Type B pancreatic cell (in vitro differentiated cells): ENCODE measurements at places on chromosomes 3 and 15. TPM values are rescaled to one million over a fixed set of nuclear protein-coding genes. Genes with fewer than 3 reads are reported as not detected.
A peak's percentile ranks its signal among the peaks of the same experiment; 100 is the strongest.

GRCh38 chr3:151328298-151328995 is 902 bp downstream of the P2RY13 start:
- H3K27ac ChIP-seq = no peak overlapping the region
- H3K4me1 ChIP-seq = no peaks in the 10 kb centered on the region
- no peak overlapping the region for H3K4me3 ChIP-seq
- no peaks in the 10 kb centered on the region for H3K27me3 ChIP-seq
- no peaks in the 10 kb centered on the region for H3K36me3 ChIP-seq

GRCh38 chr3:59456852-59457485 is 407.1 kb upstream of the CFAP20DC start:
- no peak overlapping the region for H3K27ac ChIP-seq
- no peaks in the 10 kb centered on the region for H3K27me3 ChIP-seq
- H3K4me1 ChIP-seq = no peaks in the 10 kb centered on the region
- no peaks in the 10 kb centered on the region for H3K36me3 ChIP-seq
- no peak overlapping the region for H3K4me3 ChIP-seq
- no peak for DNase-seq

DNA sequence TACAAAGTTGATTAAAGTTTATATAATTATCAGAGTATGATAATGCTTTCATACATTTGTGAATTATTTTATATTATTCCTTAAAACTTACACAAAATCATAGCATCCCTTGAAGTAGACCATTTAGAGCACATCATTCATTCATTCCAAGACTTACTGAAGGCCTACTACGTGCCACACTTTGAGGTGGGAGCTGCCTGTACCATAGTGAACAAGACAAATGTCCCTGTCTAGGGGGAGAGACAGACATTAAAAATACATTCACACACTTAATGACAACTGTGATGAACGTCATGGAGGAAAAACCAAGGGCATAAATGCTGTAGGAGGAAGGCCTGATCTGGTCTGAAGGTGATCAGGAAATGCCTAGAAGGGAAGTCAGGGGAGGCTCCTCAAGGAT is 12.1 kb downstream of the MCCC1 start:
- no peak for DNase-seq
- H3K4me1 ChIP-seq = no peaks in the 10 kb centered on the region
- no peaks in the 10 kb centered on the region for H3K27me3 ChIP-seq

DNA sequence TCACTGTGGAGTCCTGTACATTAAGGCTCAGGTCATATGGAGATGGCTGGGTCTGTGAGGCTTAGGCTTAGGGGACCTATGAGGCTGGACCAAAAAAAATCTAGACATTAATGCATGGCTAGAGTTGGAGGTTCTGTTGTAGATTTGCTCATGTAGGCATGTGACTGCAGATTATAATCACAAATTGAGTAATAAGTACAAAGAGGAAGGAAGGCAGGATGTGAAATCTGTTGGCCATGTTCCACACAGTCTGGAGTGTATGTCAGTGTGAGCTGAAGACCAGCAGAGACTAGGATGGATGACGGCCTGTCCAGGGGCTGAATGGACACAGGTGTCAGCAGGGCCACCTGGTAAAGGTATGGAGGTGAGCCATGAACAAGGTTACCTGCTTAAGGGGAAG is at the start of gene ST3GAL6:
Gene ST3GAL6 (plus strand): TSS at position 265 of the 400 bp plus-strand sequence. CDS start 5,101 bp downstream, outside the sequence.
- H3K4me1 ChIP-seq = peaks cover 30% of the 10 kb centered on the region
- no peaks in the 10 kb centered on the region for H3K36me3 ChIP-seq
- no peak within 1 kb of the TSS for H3K27ac ChIP-seq
- no peaks in the 10 kb centered on the region for H3K27me3 ChIP-seq
- no peak for DNase-seq

DNA sequence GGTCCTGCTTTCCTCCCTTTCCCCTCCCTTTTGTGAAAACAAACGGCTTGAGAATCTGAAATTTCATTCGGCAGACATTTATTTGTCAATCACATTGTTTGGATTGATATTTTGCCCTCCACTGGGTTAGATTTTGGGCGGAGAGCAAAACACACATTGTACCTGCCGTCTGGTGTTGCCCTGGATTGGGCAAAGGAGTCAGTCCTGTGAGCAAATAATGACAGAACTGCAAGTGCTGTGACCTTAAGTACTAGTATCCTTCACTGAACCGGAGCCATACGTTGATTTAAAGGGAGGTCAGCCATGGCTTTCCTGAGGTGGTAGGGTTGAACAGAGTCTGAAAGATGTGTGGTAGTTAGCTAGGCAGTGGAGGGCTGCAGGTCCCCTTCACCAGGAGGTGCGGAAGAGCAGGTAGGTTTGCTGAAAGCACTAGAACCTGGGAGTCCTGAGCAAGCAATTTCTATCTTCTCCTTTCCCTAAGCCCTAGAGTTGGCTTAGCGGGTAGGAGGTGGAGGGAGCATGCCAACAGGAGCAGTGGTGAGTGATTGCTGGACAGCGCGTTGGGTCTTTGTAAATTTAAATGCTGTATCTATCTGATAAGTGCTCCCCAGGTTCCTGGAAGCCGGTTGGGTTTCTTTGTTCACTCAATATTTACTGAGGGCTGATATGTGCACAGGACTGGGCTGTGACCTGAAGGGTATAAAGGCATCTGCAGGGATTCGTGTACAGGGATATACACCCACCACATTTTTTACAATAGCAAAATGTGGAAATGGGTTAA is 2.0 kb downstream of the PDIA5 start:
- no peaks in the 10 kb centered on the region for H3K36me3 ChIP-seq
- H3K4me1 ChIP-seq = peaks cover 42% of the 10 kb centered on the region
- H3K4me3 ChIP-seq = peak overlapping the region; percentile 94

- H3K27ac ChIP-seq = no peak overlapping the region
- H3K4me3 ChIP-seq = peak overlapping the region; percentile 23
- DNase-seq = no peak
Observed at GRCh38 chr15:96692826-96693225, 362.3 kb downstream of the NR2F2 start.

DNA sequence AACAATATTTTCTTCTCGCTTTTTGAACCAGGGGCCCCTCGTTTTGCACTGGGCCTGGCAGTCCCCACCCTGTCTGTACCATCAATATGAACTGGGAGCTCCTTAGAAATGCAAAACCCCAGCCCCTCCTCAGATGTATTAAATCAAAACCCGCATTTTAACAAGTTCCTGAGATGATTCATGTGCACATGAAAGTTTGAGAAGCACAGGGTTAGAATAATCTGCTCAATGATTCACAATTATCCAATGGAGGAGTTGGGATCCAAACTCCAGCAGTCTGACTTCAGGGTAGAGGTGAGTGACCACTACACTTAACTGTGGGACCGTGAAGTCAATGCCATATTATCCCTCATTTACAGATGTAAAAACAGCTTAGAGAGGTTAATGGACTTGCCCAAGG is 256.4 kb downstream of the IGSF11 start:
- peaks cover 3% of the 10 kb centered on the region for H3K36me3 ChIP-seq
- H3K27me3 ChIP-seq = peaks cover 7% of the 10 kb centered on the region
- DNase-seq = no peak
- peaks cover 17% of the 10 kb centered on the region for H3K4me1 ChIP-seq
- no peak overlapping the region for H3K4me3 ChIP-seq

- peaks cover 35% of the 10 kb centered on the region for H3K4me1 ChIP-seq
- no peaks in the 10 kb centered on the region for H3K36me3 ChIP-seq
- no peaks in the 10 kb centered on the region for H3K27me3 ChIP-seq
- no peak overlapping the region for H3K27ac ChIP-seq
- DNase-seq = no peak
- H3K4me3 ChIP-seq = no peak overlapping the region
Observed at GRCh38 chr3:193840111-193840641, 247.2 kb downstream of the OPA1 start.

DNA sequence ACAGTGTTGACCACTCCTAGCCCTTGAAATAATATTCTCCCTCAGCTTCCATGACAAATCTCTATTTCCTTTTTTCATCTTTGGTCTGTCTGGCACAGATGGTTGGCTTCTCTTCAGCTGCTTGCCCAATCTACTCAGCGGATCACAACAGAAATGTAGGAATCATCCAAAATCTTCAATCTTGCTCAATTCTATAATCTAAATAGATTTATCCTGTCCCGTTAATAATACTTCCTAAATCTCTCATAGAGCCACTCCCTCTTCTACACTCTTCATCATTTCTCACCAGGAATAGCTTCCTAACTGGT is 3.8 kb downstream of the PEAK1 start:
- peaks cover 18% of the 10 kb centered on the region for H3K4me1 ChIP-seq
- no peak overlapping the region for H3K4me3 ChIP-seq
- H3K27me3 ChIP-seq = no peaks in the 10 kb centered on the region

DNA sequence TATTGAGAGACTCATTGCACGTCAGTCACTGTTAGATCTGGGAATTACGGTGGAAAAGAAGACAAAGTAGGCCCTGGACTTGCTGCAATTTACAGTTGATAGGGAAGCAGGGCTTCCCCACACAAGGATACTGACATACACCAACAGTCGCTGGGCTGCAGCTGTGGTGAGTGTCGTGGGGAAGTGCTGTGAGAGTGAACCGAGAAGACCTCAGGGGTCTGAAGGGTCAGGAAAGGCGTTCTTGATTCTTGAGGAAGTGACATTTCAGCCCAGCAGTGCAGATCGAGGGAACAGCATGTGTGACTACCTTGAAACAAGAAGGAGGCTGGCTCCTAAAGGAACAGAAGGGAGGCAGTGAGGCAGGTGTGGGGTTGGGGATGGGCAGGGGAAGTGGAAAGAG is 22.5 kb downstream of the MYZAP start:
- no peak for DNase-seq
- H3K36me3 ChIP-seq = no peaks in the 10 kb centered on the region
- peak overlapping the region; percentile 27 for H3K27ac ChIP-seq
- H3K27me3 ChIP-seq = no peaks in the 10 kb centered on the region
- peaks cover 27% of the 10 kb centered on the region for H3K4me1 ChIP-seq

DNA sequence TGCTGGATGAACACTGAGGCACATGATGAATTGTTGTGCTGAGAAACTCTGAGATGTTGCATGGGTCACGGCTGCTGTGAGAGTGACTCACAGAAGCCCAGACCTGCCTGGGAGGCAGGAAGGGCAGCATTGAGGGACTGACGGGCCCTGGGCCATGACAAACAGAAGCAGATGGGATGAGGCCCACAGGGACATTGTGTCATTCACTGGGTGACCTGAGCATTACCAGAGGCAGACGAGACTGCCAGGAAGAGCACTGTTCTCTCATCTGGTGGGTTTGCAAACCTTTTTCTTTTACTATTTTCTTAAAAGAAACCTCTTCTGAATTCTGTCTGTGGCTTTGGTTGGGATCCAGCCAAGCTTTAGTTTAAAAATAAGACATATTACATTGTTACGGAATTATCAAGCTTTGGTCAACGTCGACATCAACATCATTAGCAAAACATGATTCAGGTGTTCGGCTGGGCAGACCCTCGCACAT is 67.8 kb downstream of the BDH1 start:
- H3K4me3 ChIP-seq = peak overlapping the region; percentile 20
- H3K36me3 ChIP-seq = no peaks in the 10 kb centered on the region
- peaks cover 33% of the 10 kb centered on the region for H3K4me1 ChIP-seq
- H3K27ac ChIP-seq = peak overlapping the region; percentile 88

GRCh38 chr15:66897416-66897815 is 168.0 kb upstream of the SMAD3 start:
- no peak overlapping the region for H3K4me3 ChIP-seq
- peaks cover 33% of the 10 kb centered on the region for H3K4me1 ChIP-seq
- no peaks in the 10 kb centered on the region for H3K27me3 ChIP-seq
- no peak overlapping the region for H3K27ac ChIP-seq
- no peaks in the 10 kb centered on the region for H3K36me3 ChIP-seq

DNA sequence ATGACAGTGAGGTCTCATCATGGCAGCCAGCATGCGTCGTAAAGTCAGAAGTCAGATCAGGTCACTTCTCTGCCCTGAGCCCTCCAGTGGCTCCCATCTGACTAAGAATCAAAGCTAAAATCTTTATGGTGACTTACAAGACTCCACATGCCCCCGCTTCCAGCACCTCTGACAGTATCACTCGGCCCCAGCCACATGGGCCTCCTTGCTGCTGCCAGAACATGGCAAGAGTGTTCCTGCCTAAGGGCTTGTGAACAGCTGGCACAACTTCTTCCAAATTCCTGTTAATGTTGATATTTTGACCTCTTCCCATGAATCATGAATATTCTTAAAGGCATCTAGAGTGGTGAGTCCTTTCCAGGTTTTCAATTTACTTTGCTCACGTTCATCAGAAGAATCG is 20.5 kb downstream of the POLR2M start:
- H3K4me1 ChIP-seq = peaks cover 7% of the 10 kb centered on the region
- DNase-seq = no peak
- peaks cover 5% of the 10 kb centered on the region for H3K36me3 ChIP-seq
- no peak overlapping the region for H3K4me3 ChIP-seq
- no peaks in the 10 kb centered on the region for H3K27me3 ChIP-seq

GRCh38 chr3:140536926-140537726 is 140.7 kb upstream of the TRIM42 start:
- DNase-seq = no peak
- no peak overlapping the region for H3K27ac ChIP-seq
- H3K4me3 ChIP-seq = no peak overlapping the region
- no peaks in the 10 kb centered on the region for H3K4me1 ChIP-seq
- H3K27me3 ChIP-seq = no peaks in the 10 kb centered on the region

- H3K27me3 ChIP-seq = no peaks in the 10 kb centered on the region
- peak overlapping the region; percentile 87 for H3K27ac ChIP-seq
- H3K36me3 ChIP-seq = peaks cover 4% of the 10 kb centered on the region
- H3K4me1 ChIP-seq = peaks cover 21% of the 10 kb centered on the region
- peak overlapping the region; percentile 95 for H3K4me3 ChIP-seq
- DNase-seq = no peak
Observed at GRCh38 chr15:73994912-73995622, 551 bp downstream of the PML start.

DNA sequence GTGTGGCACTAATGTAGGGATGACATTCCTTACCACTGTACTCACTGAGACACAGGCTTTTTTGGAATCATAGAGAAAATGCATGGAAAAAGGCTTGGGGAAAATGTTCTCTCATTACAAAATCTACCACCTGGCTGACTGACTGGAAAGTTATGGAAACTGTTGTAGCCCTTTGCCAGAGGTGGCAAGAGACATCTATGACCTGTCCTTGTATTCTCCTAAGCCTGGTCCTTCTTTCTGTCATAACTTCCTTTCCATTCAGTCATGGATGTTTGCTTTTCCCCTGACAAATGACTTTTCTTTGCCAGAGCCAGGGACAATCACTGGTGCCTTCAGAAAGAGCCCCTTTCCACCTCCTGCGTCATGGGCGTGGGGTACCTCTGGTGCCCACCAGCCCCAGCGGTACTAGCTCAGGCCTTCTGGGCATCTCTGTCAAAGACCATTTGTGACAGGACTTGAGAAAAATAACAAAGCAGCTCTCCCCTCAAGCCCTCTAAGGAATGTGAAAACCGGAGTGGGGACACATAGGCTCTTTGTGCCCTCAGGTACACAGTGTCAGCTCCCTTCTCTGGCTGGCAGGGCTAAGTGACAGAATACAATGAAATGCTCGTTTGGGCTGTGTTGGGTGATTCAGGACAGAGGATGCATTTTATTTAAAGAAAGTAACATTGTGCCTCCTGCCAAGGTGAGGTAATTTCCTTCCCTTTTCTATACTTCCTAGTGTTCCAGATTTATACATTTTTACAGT is 381.1 kb upstream of the RASGRP1 start:
- DNase-seq = no peak
- no peak overlapping the region for H3K4me3 ChIP-seq
- no peaks in the 10 kb centered on the region for H3K36me3 ChIP-seq
- peaks cover 3% of the 10 kb centered on the region for H3K27me3 ChIP-seq
- no peak overlapping the region for H3K27ac ChIP-seq

Gene CTDSPL2
- 46.1 and 57.9 TPM in 2 replicates for total RNA-seq

Gene IL17RB
- total RNA-seq = 10.5 and 10.8 TPM in 2 replicates

Gene ZMYND10
- 1.8 and 13.4 TPM in 2 replicates for total RNA-seq

Gene SSUH2
- 0.45 and 1.4 TPM in 2 replicates for total RNA-seq

Gene GASK1A
- 0.36 and 0.89 TPM in 2 replicates for total RNA-seq

Gene ZNF660
- total RNA-seq = 4.0 and 19.2 TPM in 2 replicates

Gene ASTE1
- 8.4 and 11.4 TPM in 2 replicates for total RNA-seq

Gene MYO5A
- 20.9 and 21.2 TPM in 2 replicates for total RNA-seq

Gene ROPN1
- total RNA-seq = not detected in 2 replicates

Gene CCDC54
- not detected in 2 replicates for total RNA-seq

Gene AADACL2
- 11.7 and 43.6 TPM in 2 replicates for total RNA-seq

Gene GOLGA6L2
- not detected in 2 replicates for total RNA-seq

Gene C3orf22
- total RNA-seq = not detected in 2 replicates
